Stimulated activated CD4-positive, alpha-beta T cell treated with anti-CD3 and anti-CD28 coated beads, Interleukin-1b, Interleukin-23, amount 100 ng/mL, for 24 hours (primary cell): ENCODE measurements at places on chromosomes 2 and 18.

DNA sequence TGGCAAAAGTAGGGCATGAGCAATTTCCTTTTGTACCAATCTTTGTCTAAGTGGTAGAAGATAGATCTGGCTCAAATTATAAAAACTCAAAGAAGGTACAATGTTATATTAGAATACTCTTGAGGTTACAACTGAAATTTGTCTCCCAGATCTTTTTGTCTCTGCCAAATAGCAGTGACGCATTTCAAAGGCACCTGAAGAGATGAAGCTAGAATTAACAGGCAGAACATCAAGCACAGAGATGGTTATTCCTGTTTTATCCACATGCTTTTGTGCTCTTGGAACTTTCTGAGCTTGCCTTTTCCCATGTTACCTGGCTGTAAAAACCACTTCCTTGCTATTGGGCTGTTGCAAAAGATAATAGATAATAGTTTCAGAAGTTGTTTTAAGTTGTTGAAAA, 74.3 kb downstream of the GREB1L start:
- no peak for DNase-seq

GRCh38 chr2:120797421-120798221, 62.0 kb downstream of the GLI2 start:
- no peak for DNase-seq

DNA sequence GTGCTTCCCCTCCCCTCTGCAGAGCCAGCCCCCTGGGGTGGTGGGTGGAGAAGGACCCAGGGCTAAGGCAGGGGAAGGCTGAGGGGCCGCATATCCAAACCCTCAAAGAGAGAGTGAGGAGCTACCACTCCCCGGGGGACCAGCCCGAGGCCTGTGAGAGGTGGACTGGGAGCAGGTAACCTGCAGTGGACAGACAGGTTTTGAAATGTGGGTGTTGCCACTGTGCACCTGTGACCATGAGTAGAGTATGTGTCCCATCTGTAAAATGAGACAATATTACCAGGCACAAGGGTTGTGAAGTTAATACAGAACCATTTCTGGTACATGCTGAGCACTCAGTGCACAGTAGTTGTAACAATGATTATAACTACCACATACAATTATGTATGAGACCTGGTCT, 51.2 kb upstream of the POMC start:
- DNase-seq: no peak

- DNase-seq: no peak
These were observed 35.5 kb downstream of the SCN2A start for GRCh38 chr2:165274698-165275097.
